ENCODE measurements at places on chromosomes 4 and X.

GRCh38 chrX:149916745-149917392 is 12.5 kb upstream of the HSFX4 start:
- DNase-seq: no peak

DNA sequence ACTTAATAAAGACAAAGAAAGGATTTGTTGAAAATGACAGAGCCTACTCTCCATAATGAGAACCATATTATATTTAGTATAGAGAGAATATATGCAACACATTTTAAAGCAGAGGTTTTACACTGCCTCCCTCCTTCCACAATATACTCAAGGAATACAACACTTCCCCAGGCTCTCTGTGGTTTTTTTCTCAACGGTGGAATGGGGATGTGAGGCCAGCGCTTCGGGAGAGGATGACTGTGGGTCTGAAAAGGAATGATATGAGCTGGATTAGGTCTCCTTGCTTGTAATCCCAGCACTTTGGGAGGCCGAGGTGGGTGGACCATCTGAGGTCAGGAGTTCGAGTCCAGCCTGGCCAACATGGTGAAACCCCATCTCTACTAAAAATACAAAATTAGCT is 348.7 kb upstream of the KLF3 start:
- no peak for DNase-seq

GRCh38 chr4:37795581-37796195 is 30.8 kb upstream of the PGM2 start:
- DNase-seq: no peak

DNA sequence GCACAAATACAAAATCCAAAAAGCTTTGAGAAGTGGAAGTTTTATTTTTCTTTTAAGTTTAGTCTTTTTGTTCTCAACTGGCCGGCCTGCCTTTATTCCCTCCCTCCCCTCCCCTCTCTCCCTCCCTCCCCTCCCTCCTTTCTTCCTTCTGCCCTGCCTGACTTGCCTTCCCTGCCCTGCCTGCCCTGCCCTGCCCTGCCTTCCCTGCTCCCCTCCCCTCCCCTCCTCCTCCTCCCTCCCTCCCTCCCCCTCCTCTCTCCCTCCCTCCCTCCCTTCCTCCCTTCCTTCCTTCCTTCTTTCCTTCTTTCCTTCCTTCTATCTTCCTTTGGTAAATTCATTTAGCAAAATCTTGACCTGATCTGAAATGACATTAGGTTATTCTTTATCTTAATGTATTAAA is 69.8 kb upstream of the LIMCH1 start:
- no peak for DNase-seq

- no peak for DNase-seq
Measured at GRCh38 chr4:150805183-150806025, 209.7 kb downstream of the LRBA start.

DNA sequence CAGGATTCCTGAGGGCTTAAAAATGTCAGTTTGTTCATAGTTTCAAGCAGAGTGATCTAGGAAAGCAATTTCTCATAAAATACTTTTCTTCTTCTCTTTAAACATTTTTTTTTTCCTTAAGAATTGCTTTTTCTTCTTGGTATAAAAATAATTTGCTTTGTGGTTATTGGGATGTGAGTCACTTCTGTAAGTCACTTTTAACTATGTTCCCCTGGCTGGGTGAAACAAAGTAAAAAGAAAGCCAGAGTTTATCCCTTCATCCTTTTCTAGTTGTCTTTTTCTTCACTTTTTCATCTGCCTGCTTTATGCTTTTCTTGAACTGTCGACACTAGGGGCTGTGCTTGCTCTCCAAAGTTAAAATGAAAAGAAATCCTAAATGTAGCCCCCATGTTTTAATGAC is 33.5 kb downstream of the ARSJ start:
- peak; percentile 44 for DNase-seq

- no peak for DNase-seq
Measured at GRCh38 chrX:118338930-118339329, 7.0 kb upstream of the WDR44 start.
